T47D (cell line): ENCODE measurements at places on chromosomes 4 and X.

- DNase-seq = no peak
Measured at GRCh38 chr4:172892300-172892699, 276.3 kb upstream of the GALNT7 start.

- no peak for DNase-seq
Measured at GRCh38 chr4:5032813-5033212, 13.6 kb upstream of the CYTL1 start.

- no peak for DNase-seq
Measured at GRCh38 chr4:15260758-15261157, 167.1 kb upstream of the C1QTNF7 start.

GRCh38 chr4:121951521-121952110 is at the start of gene TRPC3:
TRPC3 (minus strand) TSS chr4:121952060; CDS start chr4:121951680, 380 bp downstream.
- DNase-seq = no peak

DNA sequence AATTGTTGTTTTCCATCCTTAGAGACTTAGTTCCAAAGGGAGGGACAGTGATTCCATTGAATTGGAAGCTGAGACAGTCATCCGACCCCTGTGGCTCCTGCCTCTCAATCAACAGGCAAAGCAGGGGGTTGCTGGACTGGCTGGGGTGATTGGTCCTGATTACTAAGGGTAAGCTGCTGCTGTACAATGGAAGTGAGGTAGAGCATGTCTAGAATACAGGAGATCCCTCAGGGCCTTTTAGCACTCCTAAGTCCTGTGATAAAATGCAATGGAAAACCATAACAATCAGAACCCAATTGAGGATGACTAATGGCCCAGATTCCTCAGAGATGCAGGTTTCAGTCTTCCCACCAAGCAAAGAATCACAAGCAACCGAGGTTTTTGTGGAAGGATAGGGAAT is 127.6 kb downstream of the AASDH start:
- DNase-seq = no peak

DNA sequence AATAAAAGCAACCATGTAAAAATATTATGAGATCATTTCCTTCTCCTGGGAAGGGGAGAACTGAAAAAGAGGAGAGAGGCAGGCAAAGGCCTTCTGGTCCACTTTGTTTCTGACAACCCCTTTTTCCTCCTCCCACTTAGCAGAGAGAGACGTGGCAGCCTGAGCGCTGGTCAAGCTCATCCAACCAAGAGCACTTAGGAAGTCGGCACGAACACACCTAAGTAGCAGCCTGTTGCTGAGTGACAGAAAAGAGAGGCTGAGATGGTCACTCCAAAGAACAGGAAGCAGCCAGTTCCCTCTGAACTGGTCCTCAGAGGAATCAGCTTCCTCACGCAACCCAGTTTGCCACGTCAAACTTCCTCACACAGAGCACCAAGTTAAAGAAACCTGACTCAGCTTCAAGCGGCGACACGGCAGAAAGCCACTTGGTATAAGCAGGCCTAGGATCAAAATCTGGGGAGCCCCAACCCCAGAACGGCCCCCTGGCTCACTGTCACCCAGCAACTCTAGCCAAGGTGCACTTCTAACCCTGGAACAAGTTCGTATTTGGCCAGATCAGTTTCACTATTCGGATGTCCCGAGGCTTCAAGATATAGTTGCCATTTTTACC is 861 bp downstream of the SEC24D start:
- DNase-seq = peak; percentile 76
